ENCODE measurements at places on chromosomes 7 and 10. TPM values are rescaled to one million over a fixed set of nuclear protein-coding genes. Genes with fewer than 3 reads are reported as not detected.

The TCAF2 gene
- total RNA-seq: 14.0 TPM

The MYO3A gene
- total RNA-seq: not detected

The SKIDA1 gene
- 2.6 TPM for total RNA-seq

The PPIF gene
- 23.8 TPM for total RNA-seq

The TAC1 gene
- not detected for total RNA-seq

The C7orf57 gene
- not detected for total RNA-seq

The NUTM2A gene
- 0.09 TPM for total RNA-seq

The FIGNL1 gene
- 52.0 TPM for total RNA-seq

The LRGUK gene
- 0.05 TPM for total RNA-seq

The C10orf67 gene
- not detected for total RNA-seq

The NUTM2E gene
- total RNA-seq: not detected

The TBX20 gene
- not detected for total RNA-seq

The TRAPPC14 gene
- total RNA-seq: 4.7 TPM

The CYP26A1 gene
- total RNA-seq: 2.2 TPM

The AS3MT gene
- total RNA-seq: 2.0 TPM

The KCNK18 gene
- not detected for total RNA-seq

The OPN4 gene
- total RNA-seq: not detected

The ASZ1 gene
- total RNA-seq: not detected

The ANKRD7 gene
- total RNA-seq: not detected

The NRF1 gene
- 18.9 TPM for total RNA-seq

The DNAJC1 gene
- 36.1 TPM for total RNA-seq

The ARHGAP19 gene
- total RNA-seq: 11.4 TPM

The MYOZ1 gene
- not detected for total RNA-seq

The IQCE gene
- 10.4 TPM for total RNA-seq

The CTAGE8 gene
- not detected for total RNA-seq

The TMEM273 gene
- 49.9 TPM for total RNA-seq

The ABHD11 gene
- total RNA-seq: 7.1 TPM

The CHAT gene
- not detected for total RNA-seq

The PKD1L1 gene
- 2.9 TPM for total RNA-seq

The CDHR1 gene
- total RNA-seq: 0.68 TPM

The GALNT17 gene
- total RNA-seq: not detected

The KIAA1549 gene
- total RNA-seq: 2.6 TPM

The CDH23 gene
- total RNA-seq: under 0.01 TPM

Measured in dermis blood vessel endothelial cell (primary cell).